ENCODE measurements at places on chromosomes 5 and 9.

- no peak for DNase-seq
Measured at GRCh38 chr9:129500161-129500862, 120.6 kb downstream of the C9orf50 start.

DNA sequence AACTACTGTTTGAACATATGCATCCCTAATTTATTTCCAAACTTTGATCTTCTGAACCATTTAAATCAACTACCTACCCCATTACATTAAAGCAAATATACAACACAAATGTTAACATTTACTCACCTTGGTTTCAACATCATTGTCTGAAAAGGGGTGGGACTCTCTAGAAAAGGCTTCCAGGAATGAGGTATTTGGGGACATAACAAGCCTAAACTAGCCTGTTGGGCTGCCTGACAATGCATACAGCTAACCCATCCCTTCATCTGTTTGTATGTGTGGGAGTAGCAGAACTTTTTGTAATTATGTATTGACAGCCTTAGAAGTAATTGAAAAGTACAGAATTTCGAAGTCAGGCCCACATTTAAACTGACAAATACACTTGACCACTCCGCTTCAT is 2225.9 kb upstream of the C9orf72 start:
- no peak for DNase-seq

GRCh38 chr5:62374090-62374489 is 29.6 kb downstream of the DIMT1 start:
- DNase-seq = no peak

GRCh38 chr9:37966412-37967013 is 62.6 kb upstream of the SLC25A51 start:
- DNase-seq = no peak

DNA sequence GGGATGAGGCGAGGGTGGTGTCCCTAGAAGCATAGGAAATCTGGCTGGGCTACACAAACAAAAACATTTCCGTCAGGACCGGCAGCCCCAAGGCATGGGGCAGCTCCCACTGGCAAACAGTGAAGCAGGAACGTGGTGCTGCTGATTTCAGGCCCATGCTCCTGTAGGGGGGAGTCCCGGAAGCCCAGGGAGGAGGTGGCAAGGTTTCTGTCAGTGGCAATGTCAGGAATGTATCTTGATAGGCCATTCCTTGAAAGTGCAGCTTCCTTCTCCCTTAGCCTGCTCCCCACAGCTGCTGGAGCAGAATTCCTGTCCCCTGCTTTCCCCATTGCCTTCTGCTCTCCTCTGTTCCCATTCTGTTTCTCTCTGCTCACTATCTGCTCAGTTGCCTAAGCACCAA is 42.4 kb downstream of the MRRF start:
- no peak for DNase-seq

DNA sequence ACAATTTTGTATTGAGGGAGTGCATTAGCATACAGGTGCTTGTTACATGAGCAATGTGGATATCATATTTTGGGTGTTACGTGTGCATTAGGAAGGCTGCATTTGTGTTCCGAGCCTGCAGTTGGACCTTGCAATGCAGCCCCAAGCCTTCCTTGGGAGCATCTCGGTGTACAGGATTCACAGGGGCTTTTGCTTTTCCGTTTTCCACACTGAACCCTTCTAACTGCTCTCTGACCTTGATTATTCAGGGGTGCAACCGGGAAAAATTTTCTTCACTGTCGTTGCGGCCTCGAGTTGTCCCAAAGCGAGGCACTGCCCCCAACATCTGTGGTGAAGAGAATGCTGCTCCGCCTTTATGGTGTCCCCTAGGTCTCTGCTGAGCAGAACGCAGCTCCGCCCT is 80.1 kb upstream of the PLEKHG4B start:
- no peak for DNase-seq

DNA sequence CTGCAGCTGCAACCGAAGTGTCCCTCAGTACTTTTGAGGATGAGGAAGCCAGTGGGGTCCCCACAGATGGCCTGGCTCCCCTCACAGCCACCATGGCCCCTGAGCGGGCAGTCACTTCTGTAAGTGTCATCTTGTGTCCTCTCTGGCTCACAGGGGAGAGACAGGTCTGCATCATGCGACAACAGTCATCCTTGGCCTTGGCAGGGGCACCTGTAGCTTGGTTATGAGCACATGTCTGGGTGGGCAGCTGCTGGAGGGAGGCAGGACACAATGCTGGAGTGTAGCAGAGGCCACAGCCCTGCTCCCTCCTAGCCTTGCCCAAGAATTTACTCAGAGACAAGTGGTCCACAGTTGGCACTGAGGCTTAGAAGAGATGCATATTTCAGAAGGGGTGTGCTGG is 71.7 kb downstream of the COL15A1 start:
- DNase-seq = no peak

DNA sequence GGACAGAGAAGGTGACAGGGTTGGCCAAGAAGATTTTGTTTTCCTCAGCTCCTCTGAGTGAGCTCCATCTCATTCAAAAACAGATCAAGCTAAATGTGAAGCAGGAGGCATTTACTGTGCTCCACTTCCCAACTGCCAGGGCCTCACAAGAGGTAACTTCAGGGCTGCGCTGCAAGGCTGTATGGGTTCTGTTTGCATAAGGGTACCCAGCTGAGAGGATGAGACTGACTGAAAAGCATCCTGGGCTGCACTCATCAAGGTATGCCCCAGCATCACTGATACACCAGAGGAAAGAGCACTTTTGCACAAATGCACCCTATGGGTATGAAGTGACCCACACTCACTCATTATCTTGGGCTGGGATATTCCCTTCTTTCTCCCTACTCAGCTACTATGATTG is 316.2 kb upstream of the HAPLN1 start:
- no peak for DNase-seq

- no peak for DNase-seq
Measured at GRCh38 chr5:162852134-162852533, 585.3 kb upstream of the CCNG1 start.
